ENCODE measurements at places on chromosomes 2 and 18. TPM values are rescaled to one million over a fixed set of nuclear protein-coding genes. Genes with fewer than 3 reads are reported as not detected.
A peak's percentile ranks its signal among the peaks of the same experiment; 100 is the strongest.

GRCh38 chr2:9737053-9737875 lies 106.0 kb upstream of the TAF1B start:
- no peak for DNase-seq

The FBXO48 gene
- total RNA-seq, result 0.80 TPM

DNA sequence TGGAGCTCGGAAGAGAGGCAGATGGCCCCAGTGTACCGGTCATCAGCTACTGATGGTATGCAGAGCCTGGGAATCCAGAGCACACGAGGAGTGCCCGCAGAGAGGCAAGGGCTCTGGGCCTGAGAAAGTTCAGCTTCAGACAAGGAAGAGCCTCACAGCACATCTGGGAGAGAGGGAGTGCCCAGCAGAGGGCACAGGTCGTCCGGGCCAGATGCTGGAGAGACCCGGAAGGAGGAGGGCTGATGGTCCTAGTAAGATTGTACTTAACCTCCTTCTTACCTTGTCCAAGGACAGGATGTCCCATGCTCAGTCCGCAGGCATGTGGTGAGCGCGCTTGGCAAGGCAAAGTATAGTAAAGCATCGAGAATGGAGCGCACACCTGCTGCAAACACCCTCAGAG lies 24.4 kb upstream of the CHMP1B start:
- DNase-seq, result no peak

GRCh38 chr2:207066791-207067460 lies 98.8 kb downstream of the KLF7 start:
- DNase-seq, result no peak

- no peak for DNase-seq
Observed at GRCh38 chr18:22983175-22983574, 50.0 kb downstream of the RBBP8 start.

DNA sequence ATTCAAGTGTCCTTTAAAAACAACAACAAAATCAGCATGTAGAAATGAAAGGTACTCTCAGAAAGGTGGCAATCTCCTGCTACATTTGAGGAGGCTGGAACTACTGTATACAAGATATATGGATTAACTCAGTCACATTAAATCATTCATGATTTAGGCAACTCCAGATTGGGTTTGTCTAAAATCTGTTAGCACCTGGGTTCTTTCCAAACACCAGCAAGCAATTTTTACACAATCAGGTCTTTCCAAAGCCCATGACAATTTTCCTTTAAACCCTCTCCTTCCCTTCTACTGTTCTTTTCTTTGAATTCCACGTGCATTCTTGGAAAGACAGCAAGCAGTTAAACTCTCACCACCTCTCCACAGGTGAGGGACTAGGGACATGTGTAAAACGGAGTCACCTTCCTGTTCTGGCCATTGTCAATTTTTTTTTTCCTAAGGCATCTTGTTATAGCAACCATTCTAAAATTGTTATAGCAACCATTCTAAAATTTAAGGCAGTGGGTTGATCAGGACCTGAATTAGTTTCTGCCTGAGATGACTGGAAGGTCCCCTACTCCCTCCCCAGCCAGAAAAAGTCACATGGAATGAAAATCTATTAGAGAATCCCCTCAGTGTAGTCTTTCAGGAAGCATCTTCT lies 113.9 kb downstream of the ANKRD44 start:
- DNase-seq, result no peak

DNA sequence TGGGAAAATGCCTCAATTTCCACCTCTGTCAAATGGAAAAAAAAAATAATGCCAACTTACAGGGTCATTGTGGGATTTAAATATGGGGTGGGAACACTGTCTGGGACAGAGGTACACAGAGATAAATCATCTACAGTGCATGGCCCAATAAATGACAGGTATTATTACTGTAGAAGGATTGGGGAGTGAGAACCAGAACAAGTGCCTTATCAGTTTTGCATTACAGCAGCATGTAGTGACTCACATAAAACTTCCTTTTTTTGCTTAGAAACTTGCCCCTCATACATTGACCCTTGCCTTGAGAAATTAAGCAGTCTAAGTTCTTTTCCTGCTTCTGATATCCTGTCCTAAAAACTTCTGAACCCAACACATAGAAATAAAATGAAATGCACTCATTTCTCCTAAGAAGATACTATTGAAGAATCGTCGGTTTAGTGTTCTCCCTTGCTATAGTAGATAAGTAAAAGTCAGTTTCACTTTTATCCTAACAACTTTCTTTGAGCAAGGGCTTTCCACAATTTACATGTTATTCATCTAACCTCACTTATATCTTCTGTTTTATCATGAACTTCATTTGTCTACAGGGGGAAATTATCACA lies 121.0 kb upstream of the HAAO start:
- DNase-seq, result no peak

The TEKT4 gene
- total RNA-seq, result not detected

The RPRM gene
- 0.40 TPM for total RNA-seq

DNA sequence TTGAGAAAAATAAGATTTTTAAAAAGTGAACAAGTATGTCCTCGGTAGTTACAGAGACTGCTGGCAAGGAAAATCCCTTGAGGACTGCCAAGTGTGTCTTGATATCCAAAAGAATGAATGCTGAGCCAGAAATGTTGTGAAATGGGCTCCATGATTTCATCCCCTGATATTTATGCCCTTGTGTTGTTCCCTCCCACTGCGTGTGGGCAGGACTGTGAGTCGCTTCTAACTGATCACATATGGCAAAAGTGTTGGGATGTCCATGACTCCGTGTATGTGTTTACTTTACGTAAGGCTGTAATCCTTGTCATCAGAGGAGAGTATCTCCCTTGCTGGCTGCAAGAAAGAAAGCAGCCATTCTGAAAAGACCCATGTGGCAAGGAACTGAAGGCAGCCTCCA lies 285.1 kb downstream of the SS18 start:
- no peak for DNase-seq

DNA sequence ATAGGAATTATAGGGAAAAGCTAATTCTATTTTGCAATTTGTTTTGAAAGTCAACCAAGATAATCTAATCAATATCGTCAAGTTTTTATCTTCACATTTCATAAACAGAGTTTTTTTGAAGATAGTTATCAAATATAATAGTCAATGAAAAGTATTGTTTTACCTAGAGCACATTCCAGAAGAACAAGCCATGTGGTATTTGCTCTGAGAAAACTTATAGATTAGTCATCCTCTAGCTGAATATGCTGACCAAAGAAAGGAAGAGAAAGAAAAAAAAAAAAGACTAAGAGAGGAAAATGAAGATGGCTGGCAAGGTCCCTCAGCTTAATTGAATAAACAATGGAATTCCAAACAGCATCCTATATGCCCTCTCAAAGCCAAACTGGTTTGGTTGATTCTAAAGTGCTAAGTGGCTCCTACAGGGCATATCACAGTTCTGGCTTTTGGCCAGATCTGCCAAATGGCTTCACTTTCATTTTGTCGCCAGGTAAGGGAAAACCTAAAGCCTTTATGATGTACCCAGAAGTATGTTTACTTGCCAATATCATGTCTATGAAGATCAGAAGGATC lies 132.6 kb downstream of the VWC2L start:
- DNase-seq, result no peak

- no peak for DNase-seq
Observed at GRCh38 chr2:180927030-180927686, 53.2 kb upstream of the UBE2E3 start.

The LRATD1 gene
- not detected for total RNA-seq

DNA sequence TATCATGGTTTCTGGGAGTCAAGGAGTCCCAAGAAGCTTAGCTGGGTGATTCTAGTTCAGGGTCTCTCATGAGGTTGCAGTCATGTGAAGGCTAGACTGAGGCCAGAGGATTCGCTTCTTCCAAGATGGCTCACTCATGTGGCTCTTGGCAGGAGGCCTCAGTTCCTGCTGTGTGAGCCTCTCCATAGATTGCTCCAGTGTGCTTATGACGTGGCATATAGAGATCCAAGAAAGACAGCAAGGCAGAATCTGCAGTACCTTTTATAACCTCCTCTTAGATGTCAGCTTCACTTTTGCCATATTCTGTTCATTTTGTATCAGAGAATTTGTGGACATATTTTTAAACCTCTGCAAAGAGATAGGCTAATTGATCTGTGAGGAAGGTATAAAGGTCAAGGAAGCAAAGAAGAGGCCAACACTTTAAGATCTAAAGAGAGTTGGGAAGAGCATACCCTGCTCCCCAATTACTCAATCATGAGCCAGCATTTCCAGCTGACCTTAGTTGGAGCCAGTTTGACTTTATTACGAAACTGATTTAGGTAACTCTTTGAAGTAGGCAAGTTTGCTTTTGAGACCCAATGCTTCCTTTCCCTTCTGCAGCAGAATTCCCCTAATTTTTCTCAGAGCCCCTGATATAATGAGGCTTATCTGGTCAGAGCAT lies 134.7 kb downstream of the EML6 start:
- peak; percentile 47 for DNase-seq

GRCh38 chr18:52140986-52141385 lies 199.0 kb upstream of the DCC start:
- DNase-seq, result no peak

DNA sequence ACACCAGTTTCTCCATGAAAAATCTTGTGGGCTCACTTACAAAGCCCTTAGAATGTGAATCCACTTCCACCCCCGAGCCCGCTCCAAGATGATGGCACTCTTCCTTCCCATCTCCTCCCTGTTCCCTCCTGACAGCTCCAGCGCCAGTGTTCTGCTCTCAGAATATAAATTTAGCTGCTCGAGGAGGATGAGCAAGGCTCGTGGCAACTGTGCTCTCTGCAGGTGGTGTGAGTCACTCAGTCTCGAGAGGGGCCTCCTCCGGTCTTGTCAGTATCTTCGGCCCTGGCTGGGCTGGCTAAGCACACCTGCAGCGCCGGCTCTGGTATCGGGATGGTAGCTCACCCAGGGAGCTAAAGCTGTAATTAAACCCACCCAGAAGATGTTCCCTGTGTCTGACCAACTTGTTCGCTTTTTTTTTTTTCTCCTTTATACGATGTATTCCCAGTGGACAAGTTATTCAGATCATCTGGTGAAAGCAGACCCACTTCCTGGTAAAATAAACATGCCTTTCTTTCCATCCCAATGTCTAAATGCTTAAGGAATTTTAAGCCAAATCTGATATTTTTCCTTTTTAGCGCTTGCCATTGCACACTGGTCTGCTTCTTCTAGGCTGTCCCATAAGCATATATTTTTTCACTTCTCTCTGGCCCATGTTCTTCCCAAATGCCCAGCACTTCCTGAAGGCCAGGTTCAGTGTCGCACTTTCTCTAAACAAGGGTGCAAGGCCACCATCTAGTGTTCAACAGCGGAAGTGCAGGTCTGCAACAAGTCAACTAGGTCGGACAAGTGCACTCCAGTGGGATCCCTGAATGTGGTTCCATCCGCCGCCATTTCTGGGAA lies 31.4 kb upstream of the YPEL5 start:
- DNase-seq, result peak; percentile 88

- no peak for DNase-seq
Observed at GRCh38 chr2:101610750-101611315, 86.7 kb upstream of the MAP4K4 start.

Data from Daoy (cell line).